Cerebellar nuclear complex (tissue), 1 donor: ENCODE measurements at places on chromosomes 3 and 15.

DNA sequence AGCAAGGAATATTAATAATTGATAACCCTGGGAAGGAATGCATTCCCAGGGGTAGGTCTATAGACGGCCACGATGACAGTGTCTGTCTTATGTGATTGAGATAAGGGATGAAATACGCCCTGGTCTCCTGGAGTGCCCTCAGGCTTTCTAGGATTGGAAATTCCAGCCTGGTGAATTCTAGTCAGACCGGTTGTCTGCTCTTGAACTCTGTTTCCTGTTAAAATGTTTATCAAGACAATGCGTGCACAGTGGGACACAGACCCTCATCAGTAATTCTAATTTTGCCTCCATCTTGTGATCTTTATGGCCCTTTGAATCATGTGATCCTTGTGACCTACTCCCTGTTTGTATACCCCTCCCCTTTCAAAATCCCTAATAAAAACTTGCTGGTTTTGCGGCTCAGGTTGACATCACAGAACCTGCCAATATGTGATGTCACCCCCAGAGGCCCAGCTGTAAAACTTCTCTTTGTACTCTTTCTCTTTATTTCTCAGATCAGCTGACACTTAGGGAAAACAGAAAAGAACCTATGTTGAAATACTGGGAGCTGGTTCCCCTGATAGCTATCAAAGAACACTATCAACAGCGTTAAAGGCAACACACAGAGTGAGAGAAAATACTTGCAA is 183.3 kb downstream of the PDE8A start:
- DNase-seq, result no peak

DNA sequence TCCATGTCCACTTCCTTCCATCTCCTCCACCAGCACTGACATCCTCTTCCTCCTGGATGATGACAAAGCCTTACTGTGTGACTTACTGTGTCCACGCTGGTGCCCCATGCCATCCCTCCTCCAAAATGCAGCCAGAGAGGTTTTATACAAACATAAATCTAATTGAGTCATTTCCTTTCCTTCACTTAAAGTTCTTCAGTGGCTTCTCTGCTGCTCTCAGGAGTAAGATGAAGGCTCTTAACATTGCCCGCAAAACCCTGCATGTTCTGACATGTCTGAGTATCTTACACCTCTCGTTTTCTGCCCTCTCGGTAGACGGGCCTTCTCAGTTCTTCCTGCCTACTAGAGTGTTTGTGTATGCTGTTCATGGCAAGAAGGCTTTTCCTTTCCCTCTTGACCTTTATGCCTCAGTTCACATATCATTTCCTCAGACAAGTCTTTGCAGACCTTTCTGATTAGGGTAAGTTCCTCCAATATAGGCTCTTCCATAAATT is 175.5 kb downstream of the CFAP20DC start:
- no peak for DNase-seq

DNA sequence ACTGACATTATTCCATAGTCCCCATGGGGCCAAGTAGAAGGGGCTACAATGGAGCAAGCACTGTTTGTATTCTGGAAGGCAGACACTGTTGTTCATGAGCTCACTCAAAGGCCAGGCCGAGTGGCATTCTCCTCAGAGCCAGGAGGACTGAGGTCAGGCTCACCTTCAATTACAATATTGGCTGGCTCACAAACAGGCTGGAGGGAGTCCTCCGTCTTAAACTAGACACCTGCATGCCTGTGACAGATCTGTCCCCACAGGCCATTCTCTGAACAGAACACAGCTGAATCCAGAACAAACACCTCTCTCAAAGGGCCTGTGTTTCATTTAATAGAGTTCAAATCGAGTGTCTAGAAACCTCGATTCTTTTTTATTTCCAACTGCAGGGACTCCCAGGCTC is 347.4 kb upstream of the PPP2R3A start:
- no peak for DNase-seq

DNA sequence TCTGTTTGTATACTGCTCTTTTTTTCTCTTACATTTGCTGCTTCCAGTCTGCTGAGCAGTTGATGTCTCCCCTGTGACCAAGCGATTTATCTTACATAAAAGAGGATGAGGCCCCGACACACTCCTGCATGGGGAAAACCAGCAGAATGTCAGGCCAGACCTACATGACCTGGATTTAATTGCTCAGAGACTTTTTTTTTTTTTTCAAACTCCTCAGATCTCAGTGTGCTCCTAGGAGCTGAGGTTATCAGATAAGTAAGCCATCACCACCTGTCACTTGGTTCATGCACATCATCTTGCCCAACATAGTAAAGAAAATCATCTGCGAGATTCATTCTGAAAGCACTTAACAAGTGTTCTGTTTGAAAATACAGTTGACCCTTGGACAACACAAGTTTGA is 163.1 kb downstream of the PLCL2 start:
- no peak for DNase-seq

- no peak for DNase-seq
Measured at GRCh38 chr3:36595511-36595910, 168.8 kb downstream of the DCLK3 start.

- no peak for DNase-seq
Measured at GRCh38 chr15:39096608-39097205, 484.2 kb upstream of the THBS1 start.

GRCh38 chr3:55556619-55557537 is 69.8 kb upstream of the WNT5A start:
- DNase-seq, result no peak

- no peak for DNase-seq
Measured at GRCh38 chr3:71389191-71389590, 194.3 kb downstream of the FOXP1 start.

DNA sequence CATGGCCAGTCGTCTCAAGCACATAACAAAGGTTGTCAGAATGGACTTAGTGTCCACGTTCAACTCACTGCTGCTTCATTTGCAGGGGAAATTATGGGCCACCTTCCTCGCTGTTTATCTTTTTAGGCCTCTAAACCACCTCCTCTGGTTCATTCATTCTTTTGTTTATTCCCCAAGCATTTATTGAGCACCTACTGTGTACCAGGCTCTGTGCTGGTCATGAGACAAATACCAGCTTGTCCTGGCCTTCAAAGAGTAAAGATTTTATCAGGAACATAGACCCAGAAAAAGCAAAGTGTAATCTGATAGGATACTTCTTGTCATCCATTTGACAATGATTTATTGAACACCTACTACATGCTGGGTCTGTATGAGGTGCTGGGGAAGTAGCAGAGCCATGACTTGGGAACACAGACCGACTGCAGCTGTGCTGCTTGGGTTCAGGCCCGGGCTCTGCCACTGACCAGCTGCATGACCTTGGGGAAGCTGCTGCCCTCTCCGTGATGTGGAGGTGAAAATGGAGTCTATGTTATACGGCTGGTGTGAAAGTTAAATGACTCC is 63.4 kb upstream of the SLC6A6 start:
- DNase-seq, result no peak

DNA sequence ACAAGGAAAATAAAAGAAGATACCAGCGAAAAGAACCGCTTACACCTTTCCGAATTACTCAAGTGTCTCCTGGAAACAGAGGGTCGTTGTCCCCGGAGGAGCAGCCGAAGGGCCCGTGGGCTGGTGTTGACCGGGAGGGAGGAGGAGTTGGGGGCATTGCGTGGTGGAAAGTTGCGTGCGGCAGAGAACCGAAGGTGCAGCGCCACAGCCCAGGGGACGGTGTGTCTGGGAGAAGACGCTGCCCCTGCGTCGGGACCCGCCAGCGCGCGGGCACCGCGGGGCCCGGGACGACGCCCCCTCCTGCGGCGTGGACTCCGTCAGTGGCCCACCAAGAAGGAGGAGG is 325 bp downstream of the ALCAM start:
- no peak for DNase-seq

GRCh38 chr3:154496978-154497377 is 67.0 kb upstream of the GPR149 start:
- DNase-seq, result no peak

- no peak for DNase-seq
Measured at GRCh38 chr3:181210275-181210674, 220.7 kb upstream of the DNAJC19 start.

GRCh38 chr15:42784705-42785104 is 47.8 kb upstream of the CDAN1 start:
- DNase-seq, result no peak

GRCh38 chr3:8524656-8525399 is 23.2 kb downstream of the LMCD1 start:
- no peak for DNase-seq

DNA sequence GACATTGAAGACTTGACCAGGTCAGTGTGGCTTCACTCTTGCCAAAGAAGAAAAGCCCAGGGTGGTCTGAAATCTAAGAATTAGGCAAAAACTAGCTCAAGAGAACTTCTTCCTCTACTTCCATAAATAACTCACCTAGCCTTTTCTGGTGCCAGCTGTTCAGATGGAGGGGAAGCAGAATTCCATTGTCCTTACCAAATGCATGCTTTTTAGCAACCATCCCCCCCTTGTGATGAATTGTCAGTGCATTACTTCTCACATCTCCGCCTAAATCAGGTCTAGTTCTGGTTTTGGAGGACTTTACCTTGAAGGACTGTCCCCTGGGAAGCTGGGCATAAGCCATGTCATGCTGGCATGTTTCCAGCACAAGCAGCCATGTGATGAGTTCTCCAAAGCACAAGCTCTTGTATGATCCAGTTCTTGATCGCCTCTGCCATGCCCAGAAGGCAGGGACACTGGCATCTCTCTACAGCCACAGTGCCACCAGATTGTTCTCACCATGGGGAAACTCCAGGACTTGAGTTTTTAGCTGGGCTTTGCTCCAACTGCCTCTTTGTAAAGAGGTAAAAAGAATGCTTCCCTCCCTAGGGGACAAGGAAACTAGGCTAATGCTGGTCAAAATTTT is 96.4 kb upstream of the IL12A start:
- peak; percentile 29 for DNase-seq

DNA sequence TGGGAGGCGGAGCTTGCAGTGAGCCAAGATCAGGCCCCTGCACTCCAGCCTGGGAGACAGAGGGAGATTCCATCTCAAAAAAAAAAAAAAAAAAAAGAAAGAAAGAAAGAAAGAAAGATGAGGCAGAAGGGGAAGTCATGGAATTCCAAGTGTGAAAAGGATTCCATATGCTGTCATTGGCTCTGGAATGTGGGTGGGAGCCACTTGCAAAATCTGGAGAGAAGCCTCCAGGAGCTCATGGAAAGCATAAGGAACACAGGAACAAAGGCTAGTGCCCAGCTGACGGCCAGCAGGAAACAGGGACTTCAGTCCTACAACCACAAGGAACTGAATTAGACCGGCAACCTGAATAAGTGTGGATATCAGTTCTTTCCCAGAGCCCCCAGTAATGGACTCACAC is 12.5 kb upstream of the TRAK1 start:
- DNase-seq, result no peak

DNA sequence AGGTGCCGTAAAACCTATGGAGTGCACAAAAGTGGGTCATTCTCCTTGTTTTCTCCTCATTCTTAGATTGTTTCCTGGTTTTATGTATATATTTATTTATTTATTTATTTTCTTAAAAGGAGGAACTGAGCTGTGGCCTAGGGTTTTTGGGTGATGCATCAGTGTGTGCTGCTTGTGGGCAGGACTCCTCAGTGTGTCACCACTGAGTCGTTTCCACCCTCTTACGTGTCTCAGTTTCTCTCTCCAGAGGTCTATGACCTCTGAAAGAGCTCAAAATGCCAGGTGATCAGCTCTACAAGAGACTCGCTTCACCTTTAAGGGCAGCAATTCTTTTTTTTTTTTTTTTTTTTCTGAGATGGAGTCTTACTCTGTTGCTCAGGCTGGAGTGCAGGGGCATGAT is 72.9 kb downstream of the CD200 start:
- DNase-seq, result no peak

- DNase-seq, result no peak
Measured at GRCh38 chr3:86251781-86252180, 739.2 kb downstream of the VGLL3 start.

DNA sequence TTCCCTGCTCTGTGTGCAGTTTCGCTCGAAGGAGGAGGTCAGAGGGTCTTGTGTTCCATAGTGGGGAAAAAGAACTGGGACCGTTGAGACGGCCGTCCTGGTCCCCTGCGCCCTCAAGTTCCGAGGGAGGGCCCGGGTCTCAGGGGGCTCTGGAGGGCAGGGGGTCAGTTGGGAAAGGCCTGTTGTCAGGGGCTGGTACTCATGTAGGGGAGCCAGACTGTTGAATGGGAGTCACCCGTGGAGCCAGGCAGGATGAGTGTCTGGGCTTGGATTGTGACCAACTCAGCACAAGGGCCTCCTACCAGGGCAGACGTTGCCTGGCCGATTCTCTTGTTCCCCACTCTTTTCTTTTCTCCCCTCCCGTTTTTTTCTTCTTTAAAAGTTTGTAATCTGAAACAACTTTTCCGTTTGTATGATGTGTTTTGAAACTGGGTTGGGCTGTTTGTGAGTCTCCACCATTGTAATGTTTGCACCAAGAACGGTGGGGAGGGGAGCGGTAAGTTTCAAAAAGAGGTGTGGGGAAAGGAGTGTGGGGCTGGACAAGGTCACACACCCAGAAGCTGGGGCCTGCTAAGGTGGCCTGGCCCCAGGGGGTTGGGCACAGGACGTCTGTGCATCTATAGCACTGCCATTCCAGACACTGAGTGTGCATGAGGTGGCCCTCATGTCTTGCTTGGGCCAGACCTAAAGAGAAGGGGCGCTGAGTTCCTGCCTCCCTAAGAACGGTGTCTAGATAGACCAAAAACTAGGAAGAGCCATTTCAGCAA is 1.1 kb downstream of the CMTM7 start:
- DNase-seq, result no peak

GRCh38 chr3:47527952-47528725 is 14.6 kb upstream of the ELP6 start:
- DNase-seq, result no peak

- no peak for DNase-seq
Measured at GRCh38 chr15:31377030-31377429, 50.4 kb downstream of the KLF13 start.

GRCh38 chr15:78788016-78788660 is 23.1 kb downstream of the ADAMTS7 start:
- DNase-seq, result no peak

DNA sequence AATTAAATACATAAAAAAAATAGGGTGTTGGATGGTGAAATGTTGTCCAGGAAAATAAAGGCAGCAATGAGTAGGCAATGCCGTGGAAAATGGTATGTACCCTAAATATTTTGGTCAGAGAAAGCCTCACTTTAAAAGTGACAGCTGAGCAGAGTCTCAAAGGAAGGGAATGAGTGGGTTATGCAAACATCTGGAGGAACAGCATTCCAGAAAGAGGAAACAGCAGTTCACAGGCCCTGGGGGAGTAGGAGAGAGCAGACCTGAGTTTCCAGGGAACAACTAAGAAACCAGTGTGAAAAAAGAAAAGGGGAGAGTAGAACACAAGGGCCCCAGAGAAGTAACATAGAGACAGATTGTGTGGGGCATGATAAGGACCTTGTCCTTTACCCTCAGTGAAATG is 230.0 kb upstream of the CNTN3 start:
- DNase-seq, result no peak

GRCh38 chr3:156617145-156617544 is 57.2 kb upstream of the TIPARP start:
- no peak for DNase-seq

GRCh38 chr3:12506201-12506709 is 22.0 kb downstream of the TSEN2 start:
- no peak for DNase-seq

DNA sequence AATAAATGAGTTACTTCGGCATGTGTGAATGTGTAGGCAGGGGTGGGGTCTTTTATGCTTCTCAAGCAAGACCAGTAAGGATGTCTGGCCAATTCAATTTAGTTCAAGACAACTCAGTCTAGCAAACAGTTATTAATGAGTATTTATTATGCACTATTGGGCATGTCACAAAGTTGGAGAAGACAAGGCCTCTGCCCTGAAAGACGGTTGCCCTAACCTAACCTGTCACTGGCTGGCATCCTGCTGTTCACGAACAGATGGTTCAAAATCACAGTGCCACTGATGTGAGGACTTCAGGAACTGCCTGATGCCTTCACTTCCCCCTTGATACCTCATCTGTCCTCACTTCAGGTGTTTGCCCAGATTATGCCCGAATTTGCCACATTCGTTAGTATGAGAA is 217.8 kb downstream of the SOX2 start:
- DNase-seq, result no peak
